ENCODE measurements at places on chromosomes 11 and 22. TPM values are rescaled to one million over a fixed set of nuclear protein-coding genes. Genes with fewer than 3 reads are reported as not detected.

The MS4A4E gene
- total RNA-seq, result 4.7 TPM

The TOLLIP gene
- total RNA-seq, result 28.8 TPM

The OR2AG1 gene
- not detected for total RNA-seq

The HEPN1 gene
- not detected for total RNA-seq

The APOL2 gene
- total RNA-seq, result 121 TPM

The PRG3 gene
- total RNA-seq, result not detected

The OR52A1 gene
- not detected for total RNA-seq

The JHY gene
- 22.5 TPM for total RNA-seq

The APOL4 gene
- total RNA-seq, result 80.8 TPM

The MPPED1 gene
- not detected for total RNA-seq

The APOA5 gene
- not detected for total RNA-seq

The GRM5 gene
- 0.44 TPM for total RNA-seq

The PLEKHA7 gene
- total RNA-seq, result 18.1 TPM

The GALNT18 gene
- 13.0 TPM for total RNA-seq

The JAML gene
- 6.0 TPM for total RNA-seq

The GRAMD1B gene
- 8.6 TPM for total RNA-seq

The KRTAP5-8 gene
- total RNA-seq, result not detected

The PGGHG gene
- total RNA-seq, result 3.8 TPM

The KBTBD3 gene
- total RNA-seq, result 5.7 TPM

The CABP4 gene
- 5.1 TPM for total RNA-seq

The NRXN2 gene
- 3.2 TPM for total RNA-seq

The CST6 gene
- not detected for total RNA-seq

The DDIAS gene
- 1.7 TPM for total RNA-seq

The TSSK2 gene
- total RNA-seq, result not detected

The OR9Q2 gene
- total RNA-seq, result not detected

The EHF gene
- not detected for total RNA-seq

The UPB1 gene
- total RNA-seq, result not detected

The TRIM48 gene
- not detected for total RNA-seq

The PHRF1 gene
- 28.4 TPM for total RNA-seq

The OR2AG2 gene
- not detected for total RNA-seq

The OR52E8 gene
- not detected for total RNA-seq

The PPP6R3 gene
- 114 TPM for total RNA-seq

The C11orf86 gene
- total RNA-seq, result not detected

The FBLN1 gene
- 116 TPM for total RNA-seq

The LRRC56 gene
- total RNA-seq, result 0.38 TPM

The MS4A1 gene
- total RNA-seq, result 0.17 TPM

The GLYATL2 gene
- total RNA-seq, result not detected

The SAC3D1 gene
- total RNA-seq, result 22.0 TPM

The LRRC75B gene
- total RNA-seq, result 2.4 TPM

The DNAJB7 gene
- total RNA-seq, result not detected

The UBQLNL gene
- 0.98 TPM for total RNA-seq

The REXO2 gene
- total RNA-seq, result 80.9 TPM

The NPAS4 gene
- total RNA-seq, result not detected

Measured in subcutaneous adipose tissue (tissue), 4 donors.